Activated CD8-positive, alpha-beta memory T cell treated with anti-CD3 and anti-CD28 coated beads for 48 hours (primary cell): ENCODE measurements at places on chromosomes 2 and 18.

DNA sequence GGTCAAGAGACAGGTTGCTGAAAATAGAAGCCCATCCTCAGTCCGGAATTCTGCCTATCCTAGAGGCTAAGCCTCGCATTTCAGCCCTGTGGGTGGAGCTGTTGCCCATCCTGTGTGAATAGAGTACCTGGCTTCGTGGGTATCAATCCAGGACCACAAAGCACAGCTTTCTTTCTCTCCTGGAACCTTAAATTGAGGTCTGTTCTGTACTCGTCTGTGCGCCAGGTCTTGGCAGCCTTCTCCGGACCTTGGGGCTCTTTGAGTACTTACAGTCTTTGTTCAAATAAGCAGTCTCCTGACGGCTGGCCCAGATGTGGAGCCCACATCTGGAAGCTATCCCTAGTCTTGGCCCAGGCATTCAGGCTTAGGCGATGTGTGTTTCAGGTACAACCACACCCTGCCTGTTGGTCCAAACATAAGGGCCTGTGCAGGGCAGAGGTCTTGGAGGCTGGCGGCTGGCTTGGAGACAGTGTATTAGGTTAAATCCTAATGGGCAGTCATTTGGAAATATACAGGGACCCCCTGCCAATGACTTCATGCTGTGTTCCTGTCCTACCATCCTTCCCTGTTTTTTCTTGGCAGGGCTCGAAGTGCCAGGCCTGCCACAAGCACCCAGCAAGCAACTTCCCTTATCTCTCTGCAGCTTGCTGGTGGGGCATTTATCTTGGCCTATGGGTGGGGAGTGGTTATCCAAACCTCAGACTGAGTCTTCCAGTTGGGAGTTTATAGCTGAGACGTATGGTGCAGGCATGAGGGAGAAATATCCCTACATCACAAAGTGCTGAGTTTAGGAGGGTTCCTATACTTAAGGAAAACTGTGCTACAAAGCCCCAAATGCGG, 294.1 kb downstream of the BCL2 start:
- DNase-seq: no peak

- no peak for DNase-seq
These were observed 1.7 kb downstream of the FZD7 start for GRCh38 chr2:202035089-202035940.

GRCh38 chr2:149568138-149568537, 19.4 kb downstream of the MMADHC start:
- DNase-seq: no peak

DNA sequence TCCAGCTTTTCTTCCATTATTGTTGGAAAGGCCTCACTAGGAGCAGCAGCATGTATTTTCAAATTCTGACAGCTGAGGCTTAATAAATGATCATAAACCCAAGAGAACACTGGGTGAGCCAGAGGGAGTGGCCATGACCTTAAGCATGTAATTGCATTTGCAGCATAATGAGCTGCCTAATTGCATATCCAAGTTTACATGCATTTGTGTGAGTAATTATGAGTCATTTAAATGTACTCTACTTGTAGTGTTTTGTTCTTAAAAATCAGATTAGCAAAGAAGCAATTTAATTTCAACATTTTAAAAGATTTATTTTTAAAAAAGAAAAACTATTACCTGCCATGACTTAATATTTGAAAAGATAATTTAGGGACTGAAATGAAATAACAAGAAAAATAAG, 74.8 kb downstream of the NOL10 start:
- DNase-seq: no peak

DNA sequence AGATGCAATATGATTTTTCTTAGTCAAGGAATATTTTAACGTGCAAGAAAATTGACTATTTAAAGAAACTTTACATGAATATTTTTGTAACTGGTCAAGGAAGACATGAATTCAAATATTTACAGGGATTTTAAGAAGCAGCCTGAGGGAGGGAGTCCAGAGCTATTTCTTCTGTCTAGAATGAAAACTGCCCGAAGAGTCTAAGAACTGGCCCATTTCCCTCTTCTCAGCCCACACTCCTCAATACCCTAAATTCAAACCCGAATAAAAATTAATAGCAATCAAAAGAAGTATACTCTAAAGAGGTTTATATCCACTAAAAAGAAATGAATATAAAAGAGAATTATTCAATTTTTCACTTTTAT, 6.5 kb upstream of the NDUFV2 start:
- no peak for DNase-seq

GRCh38 chr2:35495182-35495581, 860.4 kb upstream of the CRIM1 start:
- DNase-seq: no peak

DNA sequence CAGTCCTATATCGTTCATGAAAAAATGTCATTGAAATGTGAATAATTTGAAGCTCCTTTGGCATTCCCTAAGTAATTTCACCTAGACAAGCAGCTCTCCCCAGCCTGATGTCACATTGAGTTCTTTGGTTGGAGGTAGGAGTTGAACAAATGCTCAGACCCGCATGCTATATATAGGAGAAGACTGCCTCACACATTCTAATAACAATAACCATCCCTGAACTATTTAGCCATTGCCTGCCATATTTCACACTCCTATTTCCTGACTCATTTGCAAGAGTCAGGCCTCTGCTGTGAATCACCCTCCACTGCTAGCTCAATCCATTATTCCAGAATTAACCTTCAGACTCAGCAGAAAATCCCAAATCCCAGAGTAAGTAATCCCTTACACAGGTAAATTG, 256.6 kb upstream of the ACVR2A start:
- DNase-seq: no peak

GRCh38 chr2:46329803-46330775, 32.9 kb downstream of the EPAS1 start:
- DNase-seq: no peak

DNA sequence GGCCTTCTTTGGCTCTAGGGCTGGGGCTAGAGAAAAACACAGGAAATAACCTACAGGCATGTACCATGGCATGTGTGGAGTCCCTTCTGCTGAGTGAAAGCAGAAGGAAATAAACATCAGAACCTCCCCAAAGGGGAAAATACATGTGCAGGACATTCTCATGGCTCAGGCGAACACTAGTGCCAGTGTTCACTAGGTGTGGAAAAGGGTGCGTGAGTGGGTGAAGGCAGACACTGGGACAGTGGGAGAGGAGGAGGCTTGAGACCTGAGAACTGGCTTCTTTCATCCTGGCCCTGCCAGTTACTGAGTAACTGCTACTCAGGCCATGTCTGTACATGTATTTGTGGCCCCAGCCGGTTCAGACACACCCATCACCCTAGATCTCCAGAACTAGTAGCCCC, 268.2 kb downstream of the PRKCE start:
- no peak for DNase-seq

DNA sequence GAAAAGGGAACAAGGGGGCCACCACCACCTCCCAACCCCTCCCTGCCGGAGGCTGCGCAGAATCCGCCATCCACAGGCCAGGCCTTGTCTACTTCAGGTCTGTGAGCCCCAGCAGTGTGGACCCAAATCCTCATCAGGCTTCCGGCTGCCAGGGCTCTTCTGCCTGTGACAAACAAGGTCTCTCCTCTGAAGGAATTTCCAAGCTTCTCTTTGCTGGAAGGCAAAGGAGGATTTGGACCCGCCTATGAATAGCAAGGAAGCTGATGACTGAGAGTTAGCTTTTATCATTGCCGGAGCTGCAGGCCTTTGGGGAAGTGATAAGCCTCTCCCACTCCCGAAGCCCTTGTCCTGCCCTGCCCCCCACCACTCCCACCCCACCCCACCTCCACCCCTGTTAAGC, 93.7 kb upstream of the SH3BP4 start:
- DNase-seq: no peak

DNA sequence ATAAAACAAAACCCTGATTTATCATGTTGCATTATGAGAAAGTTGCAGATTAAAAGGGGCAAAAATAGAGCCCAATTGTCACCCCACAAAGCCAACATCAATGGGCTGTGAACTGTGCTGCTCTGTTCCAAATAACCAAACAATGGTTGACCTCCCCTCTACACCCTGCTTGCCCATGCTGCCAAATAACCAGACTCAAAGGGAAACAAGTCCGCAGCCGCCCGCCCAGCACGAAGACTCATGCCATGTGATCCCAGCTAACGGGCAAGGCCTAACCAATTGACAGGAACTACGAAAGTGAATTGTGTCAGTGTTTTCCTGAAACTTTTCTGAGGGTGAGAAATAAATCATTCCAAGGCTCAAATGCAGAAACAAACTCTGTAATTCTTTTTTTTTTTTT, 97.9 kb upstream of the RIOK3 start:
- DNase-seq: no peak

DNA sequence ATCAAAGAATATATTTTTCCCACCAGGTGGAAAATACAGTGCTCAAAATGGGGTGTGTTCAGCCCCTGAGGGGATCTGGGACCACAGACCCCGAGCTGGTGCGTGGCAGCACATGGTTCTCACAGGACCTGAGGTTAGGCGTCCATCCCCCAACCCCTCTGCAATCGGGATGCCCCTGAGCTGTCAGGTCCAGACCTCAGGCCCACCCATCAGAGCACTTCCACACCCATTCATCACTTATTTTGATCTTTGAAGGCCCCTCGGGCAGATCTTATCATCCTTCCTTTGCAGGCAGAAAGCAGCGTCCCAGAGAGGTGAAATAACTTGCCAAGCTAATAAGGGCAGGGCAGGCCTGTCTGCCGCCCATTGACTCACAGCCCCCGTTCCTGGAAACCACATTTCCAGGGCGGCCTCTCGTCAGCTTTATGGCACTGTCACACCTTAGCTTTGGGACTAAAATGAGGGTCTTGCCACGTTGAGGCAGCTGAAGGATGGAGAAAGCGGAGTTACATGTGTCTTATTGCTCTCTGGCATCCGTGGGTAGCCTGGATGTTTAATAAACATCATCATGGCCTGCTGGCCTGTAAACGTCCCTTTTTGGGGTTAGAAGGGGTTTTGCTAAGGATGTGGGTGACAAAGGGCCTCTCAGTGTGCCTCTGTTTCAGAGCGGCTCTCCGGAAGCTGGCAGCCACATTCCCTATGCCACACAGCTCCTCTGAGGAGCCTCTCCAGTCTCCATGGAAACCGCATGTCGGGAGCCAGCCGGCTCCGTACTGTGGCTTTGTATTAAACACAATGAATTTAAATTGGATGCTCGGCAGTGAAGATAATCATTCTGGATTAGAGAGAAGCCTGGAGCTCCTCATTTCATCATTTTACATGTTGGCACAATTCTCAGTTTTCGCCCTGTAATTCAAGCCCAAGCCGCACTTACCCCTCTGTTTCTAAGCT, 58.3 kb upstream of the MAPRE3 start:
- DNase-seq: no peak

GRCh38 chr2:65919550-65920188, 487.3 kb upstream of the SPRED2 start:
- DNase-seq: no peak

- no peak for DNase-seq
These were observed 112.1 kb downstream of the LTBP1 start for GRCh38 chr2:33058716-33059470.

- DNase-seq: no peak
These were observed 202.7 kb downstream of the MTX2 start for GRCh38 chr2:176471949-176472348.

GRCh38 chr2:102122115-102122514, 20.4 kb upstream of the IL1R1 start:
- no peak for DNase-seq

DNA sequence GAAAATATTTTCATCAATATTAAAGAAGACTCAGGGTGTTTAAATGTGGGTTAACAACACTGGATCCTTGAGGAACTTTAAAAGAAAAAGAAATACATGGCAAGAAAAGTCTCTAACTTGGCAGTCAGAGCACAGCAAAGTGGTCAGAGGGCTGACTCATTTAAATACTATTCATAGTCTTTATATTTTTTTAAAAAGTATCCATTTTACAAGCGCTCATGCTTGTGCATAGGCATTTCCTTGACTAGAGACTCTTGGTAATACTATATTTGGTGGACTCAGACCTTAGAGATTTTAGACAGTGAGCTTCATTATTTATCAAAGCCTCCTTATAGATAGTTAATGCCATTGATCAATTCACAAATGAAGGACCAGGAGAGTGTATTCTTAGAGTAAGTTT, 110.2 kb downstream of the ABCA12 start:
- no peak for DNase-seq

- no peak for DNase-seq
These were observed 48.4 kb upstream of the LAPTM4A start for GRCh38 chr2:20099780-20100179.

DNA sequence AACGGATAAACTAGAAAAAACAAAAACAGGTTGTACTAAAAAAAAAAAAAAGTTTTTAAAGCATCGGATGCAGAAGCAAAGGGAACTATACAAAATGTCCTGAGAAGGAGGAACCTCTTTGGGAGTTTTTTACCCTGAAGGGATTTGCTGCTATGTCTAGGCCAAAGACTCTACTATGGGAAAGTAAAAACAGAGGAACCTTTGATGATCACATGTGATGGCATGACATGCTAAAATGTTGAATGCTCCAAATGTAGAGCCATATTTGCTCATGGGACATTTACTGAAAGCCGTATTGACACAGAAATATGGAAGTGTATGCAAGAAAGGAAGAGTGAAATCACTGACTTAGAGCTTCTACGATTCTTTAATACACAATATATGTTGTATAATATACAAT, 992.0 kb upstream of the ZEB2 start:
- DNase-seq: no peak

GRCh38 chr2:26184121-26184520, 11.2 kb downstream of the GAREM2 start:
- DNase-seq: no peak

- no peak for DNase-seq
These were observed 212.7 kb downstream of the ALPK2 start for GRCh38 chr18:58416014-58416703.

GRCh38 chr2:98479959-98480524, 35.4 kb downstream of the INPP4A start:
- DNase-seq: no peak

DNA sequence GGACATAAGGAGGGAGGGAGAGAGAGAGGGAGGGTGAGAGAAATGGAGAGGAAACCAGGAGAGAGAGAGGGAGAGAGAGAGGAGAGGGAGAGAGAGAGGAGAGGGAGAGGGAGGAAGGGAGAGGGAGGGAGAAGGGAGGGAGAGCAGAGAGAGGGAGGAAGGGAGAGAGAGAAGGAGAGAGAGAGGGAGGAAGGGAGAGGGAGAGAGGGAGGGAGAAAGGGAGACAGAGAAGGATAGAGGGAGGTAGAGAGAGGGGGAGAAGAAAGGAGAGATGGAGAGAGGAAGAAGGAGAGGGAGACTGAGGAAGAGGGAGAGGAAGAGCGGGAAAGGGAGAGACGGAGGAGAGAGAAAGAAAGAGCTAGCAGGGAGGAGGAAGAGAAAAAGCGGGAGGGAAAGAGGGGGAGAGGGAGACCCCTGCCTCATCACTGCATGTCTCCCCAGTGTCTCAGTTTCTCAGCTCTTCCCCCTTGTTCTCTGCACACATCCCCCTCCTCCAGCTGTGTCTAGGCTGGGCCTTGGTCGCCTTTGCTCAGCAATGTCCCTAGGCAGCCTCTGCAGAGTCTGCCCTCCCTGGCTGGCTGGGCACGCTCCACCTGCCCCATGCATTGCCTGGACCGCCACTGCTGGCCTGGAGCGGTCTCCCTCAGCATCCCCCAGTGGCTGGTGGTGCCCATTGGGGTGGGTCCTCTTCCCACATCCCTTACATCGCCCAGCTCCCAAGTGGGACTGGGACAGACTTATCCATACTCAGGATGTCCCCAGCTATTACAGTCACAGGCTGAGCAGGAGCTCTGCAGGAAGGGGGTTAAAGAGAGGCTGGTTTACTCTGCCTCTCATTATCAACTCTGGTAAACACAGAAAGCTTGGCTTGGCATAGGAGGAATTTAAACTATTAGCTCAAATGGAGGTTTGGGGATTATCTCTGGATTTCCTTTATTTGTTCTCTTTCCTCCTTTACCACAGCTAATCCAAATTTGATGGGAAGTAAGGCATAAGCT, 85.7 kb upstream of the APCDD1 start:
- DNase-seq: no peak
